ENCODE measurements at places on chromosomes 7 and 10.

DNA sequence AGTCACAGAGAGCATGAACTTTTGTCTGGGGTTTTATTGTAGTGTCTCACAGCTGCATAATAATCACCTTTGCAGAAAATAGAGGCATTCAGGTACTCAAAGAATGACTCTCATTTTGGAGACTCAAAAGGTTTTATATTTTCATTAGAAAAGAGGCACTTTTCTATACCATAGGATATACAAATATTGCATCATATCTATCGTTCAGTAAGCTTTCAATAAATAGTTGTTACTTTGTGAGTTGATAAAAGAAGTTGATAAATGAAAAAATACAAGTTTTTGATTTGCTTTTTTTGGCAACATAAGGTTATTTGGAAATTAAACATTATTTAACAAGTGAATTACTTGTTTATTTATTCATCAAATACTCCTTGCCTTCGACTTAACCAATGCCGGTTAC, 279.9 kb downstream of the ARL4A start:
- DNase-seq: no peak

DNA sequence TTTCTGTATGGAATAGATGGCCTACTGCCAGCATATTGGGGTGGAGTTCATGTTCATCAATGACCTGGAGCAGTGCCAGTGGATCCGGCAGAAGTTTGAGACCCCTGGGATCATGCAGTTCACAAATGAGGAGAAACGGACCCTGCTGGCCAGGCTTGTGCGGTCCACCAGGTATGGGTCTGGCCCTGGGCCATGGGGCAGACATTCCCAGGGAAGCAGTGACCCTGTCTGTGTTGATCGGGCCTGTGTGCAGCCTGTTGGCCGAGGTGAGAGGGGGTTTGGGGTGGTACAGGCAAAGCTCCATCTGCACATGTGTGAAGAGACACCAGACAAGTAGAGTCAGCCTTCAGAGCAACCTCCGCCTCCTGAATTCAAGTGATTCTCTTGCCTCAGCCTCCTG, 67.3 kb downstream of the OGDH start:
- DNase-seq: no peak

DNA sequence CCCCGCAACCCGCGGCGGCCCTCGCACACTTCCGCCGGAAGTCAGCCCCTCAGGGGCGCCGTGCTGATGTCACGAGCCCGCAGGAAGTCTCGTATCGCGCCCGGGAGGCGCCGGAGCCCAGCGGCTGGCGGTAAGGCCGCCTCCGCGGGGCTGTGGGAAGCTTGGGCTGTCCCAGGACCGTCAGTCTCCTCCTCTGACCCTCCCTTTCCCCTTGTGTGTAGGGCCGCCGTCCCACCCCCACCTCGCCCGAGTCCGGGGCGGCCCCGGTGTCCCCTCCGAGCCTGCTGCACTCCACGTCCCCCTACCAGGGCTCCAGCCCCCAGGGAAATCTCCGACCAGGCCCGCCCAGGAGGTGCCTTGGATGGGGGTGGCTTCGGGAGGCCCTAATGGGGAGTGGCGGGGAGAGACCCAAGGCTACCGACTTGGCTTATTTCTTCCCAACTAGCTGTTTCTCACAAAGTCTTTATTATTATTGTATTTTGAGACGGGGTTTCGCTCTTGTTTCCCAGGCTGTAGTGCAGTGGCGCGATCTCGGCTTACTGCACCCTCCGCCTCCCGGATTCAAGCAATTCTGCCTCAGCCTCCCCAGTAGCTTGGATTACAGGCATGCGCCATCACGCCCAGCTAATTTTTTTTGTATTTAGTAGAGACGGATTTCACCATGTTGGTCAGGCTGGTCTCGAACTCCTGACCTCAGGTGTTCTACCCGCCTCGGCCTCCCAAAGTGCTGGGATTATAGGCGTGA, at the start of gene ZDHHC4:
Gene ZDHHC4, plus strand, starts transcription at position 86 of the 745 bp plus-strand sequence. CDS start 3,108 bp downstream, outside the sequence.
- DNase-seq: peak; percentile 89

DNA sequence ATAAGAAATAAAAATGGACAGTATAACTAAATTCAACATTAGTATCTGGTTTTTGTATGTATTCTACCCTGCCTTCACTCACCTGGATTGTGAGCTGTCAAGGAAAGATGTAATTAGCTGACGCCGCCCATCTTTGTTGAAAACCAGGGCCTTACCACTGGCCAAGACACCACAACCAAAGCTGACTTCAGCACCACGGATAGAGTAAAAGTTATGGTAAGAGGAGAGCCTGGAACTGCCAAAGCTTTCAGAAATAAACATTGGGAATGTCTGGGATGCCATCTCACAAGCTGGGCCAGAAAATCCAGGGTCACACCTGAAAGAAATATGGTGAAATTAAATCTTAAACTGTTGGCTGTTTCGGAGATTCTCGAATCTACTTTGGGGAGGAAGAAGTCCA, 190.1 kb upstream of the SLC26A5 start:
- peak; percentile 14 for DNase-seq

DNA sequence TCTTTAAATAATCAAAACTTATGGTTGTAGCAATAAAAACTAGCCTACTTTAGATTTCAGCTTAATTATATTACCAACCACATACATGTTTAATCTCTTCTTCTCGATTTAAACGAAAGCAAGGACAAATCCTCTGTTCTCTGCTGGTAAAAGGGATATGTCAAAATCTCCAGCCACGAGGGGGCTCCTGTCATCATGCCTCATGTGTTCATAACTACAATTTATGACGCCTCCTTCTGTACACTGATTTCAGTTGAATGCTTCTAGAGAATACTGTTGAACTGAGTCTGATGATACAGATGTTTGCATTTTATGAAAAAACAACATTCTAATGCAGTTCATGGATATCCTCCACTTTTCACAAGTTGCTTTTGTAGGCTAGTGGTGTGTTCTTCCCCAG, 220.0 kb upstream of the DPP6 start:
- no peak for DNase-seq

DNA sequence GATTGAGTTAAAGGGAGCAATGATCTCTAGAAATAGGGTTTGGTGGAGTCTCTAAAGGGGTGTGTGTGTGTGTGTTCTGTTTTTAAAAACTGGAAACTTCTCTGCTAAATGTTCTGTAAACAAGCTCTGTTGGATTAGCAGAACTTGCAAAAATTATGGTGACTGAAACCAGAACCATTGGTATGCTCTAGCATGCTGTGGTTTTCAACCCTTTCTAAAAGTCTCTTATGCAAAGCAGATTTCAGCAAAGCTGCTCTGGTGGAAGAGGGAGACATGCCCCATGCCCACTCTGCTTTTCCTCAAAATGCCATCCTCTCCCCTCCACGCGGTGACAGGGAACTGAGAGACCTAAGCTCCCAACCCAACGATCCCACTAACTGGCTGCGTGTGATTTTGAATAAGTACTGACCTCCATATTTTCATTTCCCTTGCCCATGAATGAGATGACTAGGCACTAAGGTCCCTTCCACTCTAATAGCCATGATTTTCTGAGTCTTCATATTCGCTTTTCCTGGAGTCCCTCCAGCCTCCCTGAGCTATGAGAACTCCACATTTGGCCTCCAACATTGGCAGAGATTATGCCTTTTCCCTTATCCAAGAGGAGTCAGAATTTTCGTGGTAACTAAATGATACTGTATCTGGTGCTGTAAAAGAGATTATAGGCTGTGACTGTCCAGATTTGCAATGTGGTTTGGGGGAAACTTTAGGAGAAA, 117.3 kb upstream of the PALS2 start:
- DNase-seq: no peak

DNA sequence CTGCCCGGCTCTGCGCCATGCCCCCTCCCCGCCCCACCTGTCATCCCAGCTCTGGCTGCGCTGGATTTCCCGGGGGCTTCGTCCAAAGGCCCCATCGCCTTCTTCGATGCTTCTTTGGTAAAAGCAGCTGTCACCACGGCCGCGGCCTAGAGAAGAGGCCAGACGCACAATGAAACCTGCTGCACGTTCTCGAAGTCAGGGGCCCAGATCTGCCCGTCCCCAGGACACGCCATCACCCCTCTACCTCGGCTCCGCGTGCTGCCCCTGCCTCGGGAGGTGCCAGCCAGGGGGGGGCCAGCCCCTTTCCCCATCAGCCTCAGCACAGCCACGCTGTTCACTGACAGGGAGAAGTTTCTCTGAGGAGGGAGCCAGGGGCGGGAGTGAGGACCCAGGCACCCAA, 6.8 kb downstream of the GIGYF1 start:
- no peak for DNase-seq

DNA sequence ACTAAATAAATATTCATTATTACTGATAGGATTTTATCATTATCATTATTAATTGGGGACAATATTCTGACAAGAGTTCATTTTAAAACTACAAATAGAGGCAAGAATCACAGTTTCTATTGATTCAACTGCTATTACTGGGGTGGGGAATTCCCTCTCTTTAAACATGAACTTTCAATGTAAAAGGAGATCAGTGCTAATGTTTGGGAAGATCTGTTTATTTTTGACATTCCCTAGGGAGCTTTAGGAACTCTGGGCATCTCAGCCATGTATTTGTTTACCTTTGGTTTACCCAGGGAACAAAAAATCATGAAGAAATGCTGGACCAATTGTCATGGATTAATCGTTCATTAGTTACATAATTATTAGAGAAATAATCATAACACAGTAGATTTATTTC, 443.2 kb upstream of the AKR1E2 start:
- no peak for DNase-seq

GRCh38 chr7:112147793-112148361, 58.3 kb downstream of the DOCK4 start:
- DNase-seq: no peak

GRCh38 chr10:124693801-124694416, 50.3 kb downstream of the FAM53B start:
- no peak for DNase-seq

DNA sequence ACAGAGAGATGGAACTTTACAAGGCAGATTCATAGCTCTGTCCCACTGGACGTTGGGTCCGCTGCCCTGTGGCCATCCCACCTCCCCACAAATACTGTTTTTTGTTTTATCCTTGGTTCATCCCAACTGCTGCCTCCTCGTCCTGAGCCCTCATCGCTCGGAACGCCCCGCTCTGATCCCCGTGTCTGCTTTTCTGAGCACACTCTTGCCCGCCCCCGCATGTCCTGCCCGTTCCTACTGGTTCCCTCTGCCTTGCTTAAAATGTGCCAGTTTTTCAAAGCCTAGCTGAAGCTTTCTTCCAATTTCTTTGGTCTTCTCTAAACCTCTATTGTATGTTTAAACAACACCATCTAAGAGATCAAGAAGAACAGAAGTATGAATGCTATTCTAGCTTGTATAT, 19.4 kb downstream of the RNF32 start:
- no peak for DNase-seq

DNA sequence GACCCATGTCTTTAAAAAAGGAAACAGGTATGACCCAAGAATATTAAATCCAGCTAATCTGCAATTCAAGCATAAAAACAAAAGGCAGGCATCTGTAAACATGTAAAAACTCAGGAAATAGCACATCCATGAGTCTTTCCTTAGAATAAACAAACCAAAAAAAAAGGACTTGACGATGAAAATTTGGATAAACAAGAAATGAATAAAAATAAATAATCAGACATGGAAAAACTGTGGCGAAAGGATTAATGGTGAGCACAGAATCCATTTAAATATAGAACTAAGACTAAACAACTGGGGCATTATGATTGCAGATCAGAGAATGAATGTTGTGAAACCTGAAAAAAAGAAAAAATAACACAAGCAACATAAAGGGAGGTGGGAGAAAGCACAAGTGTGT, 170.1 kb downstream of the DOCK4 start:
- DNase-seq: no peak

GRCh38 chr7:72504061-72504706, 92.0 kb upstream of the CALN1 start:
- DNase-seq: no peak

DNA sequence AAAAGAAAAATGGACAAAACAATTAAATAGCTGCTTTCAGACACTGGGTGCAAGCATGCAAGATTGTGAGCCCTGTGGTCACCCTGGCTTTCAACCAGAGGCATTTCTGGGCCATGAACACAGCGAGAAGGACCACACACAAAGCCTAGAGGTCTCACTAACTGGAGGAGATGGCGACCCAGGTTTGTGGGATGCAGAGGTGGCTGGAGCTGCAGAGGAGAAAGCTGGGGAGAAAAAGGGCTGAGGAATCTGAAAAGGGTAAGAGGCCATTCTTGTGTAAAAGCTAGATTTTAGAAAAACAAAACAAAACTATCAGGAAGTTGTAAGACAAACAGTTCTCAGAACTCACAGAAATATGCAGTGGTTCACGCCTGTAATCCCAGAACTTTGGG, 30.1 kb upstream of the PTPRN2 start:
- DNase-seq: peak; percentile 43

GRCh38 chr10:132711613-132712121, 74.3 kb downstream of the NKX6-2 start:
- no peak for DNase-seq

DNA sequence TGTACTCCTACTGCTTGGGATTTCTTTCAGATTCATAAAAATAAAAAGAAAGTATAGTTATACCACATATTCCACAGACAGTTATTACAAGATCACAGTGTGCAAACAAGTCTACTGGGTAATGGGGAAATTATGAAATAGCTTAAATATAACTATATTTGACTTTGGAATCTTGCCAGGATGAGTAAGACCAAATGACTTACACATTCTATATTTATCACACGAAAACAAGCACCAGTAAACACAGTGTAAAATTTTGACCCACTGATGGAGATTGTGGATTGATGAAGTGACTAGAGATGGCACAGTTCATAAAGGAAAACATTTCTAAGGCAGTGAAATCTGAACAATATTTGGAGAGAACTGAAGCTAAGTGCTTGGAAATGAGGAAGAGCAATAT, 339.7 kb downstream of the THSD7A start:
- peak; percentile 68 for DNase-seq

GRCh38 chr10:24255881-24256311, 47.0 kb downstream of the KIAA1217 start:
- peak; percentile 20 for DNase-seq

- peak; percentile 92 for DNase-seq
These were observed 238.5 kb upstream of the MAGI2 start for GRCh38 chr7:79692015-79692414.

- peak; percentile 38 for DNase-seq
These were observed 39.6 kb upstream of the ANK3 start for GRCh38 chr10:60429084-60429849.

DNA sequence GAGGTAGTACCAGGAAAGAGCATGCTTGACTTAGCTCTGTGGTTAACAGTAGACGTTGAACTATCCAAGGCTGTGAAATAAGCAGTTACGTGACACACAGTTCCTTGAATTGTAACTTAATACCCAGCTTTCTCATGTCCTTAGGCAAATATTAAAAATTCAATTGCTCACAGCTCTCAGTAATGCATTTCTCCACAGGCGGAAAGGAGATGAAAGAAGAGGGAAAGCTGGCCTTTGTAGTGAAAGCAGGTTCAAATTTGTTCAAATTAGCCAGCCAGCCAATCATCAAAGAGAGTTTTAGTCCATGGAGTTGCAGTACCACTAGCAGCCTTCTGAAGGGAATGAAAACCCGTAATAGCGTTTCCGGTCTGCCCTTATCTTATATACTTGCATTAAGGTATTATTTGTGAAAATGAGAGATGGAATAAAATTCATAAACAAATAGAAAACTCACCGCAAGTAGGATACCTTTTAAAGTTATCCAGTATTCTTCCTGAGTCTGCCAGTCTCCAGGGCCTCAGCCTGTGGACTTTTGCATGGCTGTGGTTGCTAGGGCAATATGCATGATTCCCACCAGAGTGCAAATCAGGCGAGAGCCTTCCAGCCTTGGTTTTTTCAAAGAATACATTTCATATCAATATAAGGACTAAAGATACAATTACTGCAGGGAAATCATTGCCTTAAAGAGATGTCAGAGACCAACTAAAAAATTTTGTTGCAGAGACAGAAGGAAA, 795.5 kb downstream of the TNS3 start:
- no peak for DNase-seq

Data from cardiac fibroblast (primary cell).